ENCODE measurements at places on chromosomes 3 and 15.

DNA sequence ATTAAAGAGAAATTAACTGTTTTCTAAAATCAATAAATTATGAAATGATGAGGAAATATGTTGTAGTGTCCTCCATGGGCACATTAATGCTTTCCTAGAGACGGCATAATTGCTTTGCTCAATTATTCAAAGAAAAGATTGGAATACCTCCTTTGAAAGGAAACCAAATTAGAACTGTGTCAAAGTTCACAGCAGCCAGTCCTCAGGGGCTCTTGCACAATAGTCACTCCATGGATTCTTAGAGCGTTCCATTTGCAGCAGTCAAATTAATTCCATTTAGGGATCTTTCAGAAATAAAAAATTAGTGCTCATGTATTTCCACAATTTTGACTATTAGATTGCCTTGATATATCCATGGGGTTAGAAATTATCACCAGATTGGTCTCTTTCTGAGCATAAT, 841.6 kb upstream of the DPPA4 start:
- DNase-seq, result no peak

DNA sequence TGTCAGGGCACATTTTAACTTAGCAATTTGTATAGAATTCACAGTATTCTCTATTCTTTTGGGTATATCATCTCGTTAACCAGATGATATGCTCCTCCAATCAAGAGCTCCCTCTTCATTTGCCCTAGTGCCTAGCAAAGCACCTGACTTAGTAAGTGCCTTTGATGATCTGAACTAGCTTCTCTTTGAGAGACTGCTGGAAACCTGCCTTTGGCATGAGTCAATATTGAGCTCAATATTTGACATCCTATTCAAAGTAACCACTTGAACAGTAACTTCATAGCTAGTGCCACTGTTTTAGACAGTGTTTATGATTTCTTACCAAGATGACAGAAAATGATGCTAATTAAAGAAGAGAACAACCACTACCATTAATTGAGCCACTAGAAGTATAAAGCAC, 696.3 kb upstream of the UBE2E2 start:
- DNase-seq, result no peak

GRCh38 chr3:159828542-159828943, 160.1 kb upstream of the IL12A start:
- peak; percentile 50 for DNase-seq

DNA sequence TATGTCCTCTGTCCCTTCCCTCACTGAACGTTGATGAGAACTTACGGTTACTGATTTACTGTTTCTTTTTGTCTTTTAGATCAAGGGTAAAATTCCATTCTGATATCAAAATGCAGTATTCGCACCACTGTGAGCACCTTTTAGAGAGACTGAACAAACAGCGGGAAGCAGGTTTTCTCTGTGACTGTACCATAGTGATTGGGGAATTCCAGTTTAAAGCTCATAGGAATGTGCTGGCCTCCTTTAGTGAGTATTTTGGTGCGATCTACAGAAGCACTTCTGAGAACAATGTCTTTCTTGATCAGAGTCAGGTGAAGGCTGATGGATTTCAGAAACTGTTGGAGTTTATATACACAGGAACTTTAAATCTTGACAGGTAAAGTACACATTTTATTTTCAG, 990 bp downstream of the MYNN start:
- no peak for DNase-seq

GRCh38 chr15:95972041-95972553, 358.4 kb upstream of the NR2F2 start:
- DNase-seq, result no peak

- DNase-seq, result no peak
Measured at GRCh38 chr3:172700936-172701455, 9.9 kb downstream of the NCEH1 start.

- DNase-seq, result no peak
Measured at GRCh38 chr3:129288446-129288845, 9.8 kb downstream of the HMCES start.

DNA sequence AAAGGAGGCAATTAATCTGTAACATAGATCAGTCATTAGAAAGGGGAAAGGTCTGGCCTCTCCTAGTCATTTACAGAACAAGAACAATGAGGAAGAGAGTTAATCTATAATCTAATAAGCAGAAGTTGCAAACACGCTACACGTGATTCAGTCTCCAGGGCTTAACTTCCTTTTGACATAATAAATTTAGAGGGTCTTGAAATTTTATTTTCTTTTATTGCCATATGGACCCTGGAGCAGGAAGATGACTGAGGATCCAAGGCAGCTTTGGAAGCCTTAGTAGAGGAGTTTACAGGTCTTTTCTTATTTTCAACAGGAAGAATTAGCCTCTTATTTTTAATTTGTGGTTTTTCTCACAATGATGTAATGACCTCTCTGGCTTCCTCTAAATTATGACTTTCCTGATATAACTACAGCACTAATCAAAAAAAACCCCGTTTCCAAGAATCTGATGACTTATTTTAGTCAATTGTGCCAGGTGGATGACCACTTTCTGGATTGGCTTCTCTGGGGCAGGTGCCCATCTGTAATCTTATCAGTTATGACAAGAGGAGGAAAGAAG, 32.2 kb downstream of the ADGRG7 start:
- no peak for DNase-seq

GRCh38 chr3:177528306-177529070, 331.2 kb upstream of the TBL1XR1 start:
- DNase-seq, result no peak

GRCh38 chr15:58715266-58715917, 34.1 kb downstream of the ADAM10 start:
- DNase-seq, result no peak

- no peak for DNase-seq
Measured at GRCh38 chr15:80106051-80106450, 46.6 kb downstream of the ZFAND6 start.

DNA sequence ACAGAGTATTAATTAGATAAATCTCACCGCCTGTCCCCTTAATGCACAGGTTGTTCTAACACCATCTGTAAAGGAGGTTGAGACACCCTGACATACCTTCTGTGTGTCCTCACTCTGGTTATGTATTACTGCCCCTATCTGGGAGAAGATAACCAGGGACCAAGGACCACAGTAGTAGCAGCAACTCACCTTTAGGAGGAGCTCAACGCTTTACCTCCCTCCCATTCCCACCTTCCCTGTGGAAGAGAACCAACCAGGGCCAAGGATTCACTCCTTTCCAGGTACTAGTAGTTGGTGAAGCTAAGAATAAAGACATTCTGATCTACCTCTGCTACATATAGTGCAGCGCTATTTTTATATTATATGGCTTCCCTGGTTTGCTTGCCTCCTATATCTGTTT, 232.6 kb downstream of the MEX3B start:
- DNase-seq, result peak; percentile 26

- DNase-seq, result no peak
Measured at GRCh38 chr15:45407786-45408185, 29.4 kb upstream of the GATM start.

DNA sequence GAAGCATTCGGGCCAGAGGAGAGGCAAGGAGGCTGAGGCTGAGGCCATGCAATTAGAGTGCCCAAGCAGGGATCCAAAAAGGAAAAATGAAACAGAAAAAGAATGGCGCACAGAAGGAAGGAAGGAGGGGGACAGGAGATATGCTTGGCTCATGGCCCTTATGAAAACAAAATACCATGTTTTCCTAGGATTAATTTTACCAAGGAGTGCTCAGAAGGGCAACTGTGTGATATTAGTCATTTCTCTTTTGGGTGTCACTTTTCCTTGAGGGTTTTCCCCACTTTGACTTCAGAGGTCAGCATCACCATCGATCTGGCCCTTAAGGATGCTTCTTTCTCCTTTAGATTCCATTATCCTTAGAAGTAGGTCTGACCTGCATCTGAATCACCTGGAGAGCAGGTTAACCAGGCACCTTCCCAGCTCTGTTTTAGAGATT, 1.4 kb downstream of the PARP14 start:
- no peak for DNase-seq

- no peak for DNase-seq
Measured at GRCh38 chr15:91183596-91183995, 83.5 kb downstream of the SV2B start.

- DNase-seq, result no peak
Measured at GRCh38 chr15:70202756-70203155, 105.0 kb upstream of the TLE3 start.

DNA sequence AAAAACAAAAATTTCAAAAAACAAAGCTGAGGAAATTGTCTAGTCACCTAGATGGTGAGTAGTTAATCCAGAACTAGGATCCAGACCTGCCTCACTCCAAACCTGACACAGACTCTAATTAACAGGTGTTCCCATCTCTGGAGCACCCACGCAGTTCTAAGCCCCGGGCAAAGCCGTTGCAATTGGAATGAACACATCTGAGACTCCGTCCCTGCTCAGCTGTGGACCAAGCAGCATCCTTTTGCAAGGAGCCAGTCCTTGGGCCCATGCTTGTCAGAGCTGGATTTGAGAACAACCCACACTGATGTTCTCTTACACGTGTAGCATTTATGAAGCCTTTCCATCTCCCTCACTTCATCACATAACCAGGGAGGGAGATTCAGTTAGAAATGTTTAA, 54.8 kb downstream of the LMCD1 start:
- DNase-seq, result no peak

GRCh38 chr3:165125836-165126235, 47.5 kb upstream of the SI start:
- DNase-seq, result no peak

DNA sequence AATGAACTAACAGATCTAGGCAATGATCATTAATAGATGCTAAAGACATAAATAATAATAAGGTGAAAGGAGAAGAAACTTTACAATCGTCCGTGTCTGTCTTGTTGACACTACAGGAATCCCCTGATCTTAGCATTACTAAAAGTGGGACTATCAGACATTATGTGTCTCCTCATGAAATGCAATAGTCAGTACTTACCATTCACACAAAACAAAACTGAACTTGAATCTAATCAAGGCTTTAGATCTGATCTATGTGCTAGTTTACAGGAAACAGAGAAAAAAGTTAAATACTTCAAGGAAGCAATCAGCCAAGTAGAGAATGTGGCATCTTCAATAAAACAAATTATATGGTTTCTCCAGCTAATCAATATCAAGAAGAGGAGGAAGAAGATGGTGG, 73.7 kb downstream of the PIK3CB start:
- DNase-seq, result no peak

GRCh38 chr3:165642761-165643420, 194.3 kb downstream of the BCHE start:
- peak; percentile 82 for DNase-seq

DNA sequence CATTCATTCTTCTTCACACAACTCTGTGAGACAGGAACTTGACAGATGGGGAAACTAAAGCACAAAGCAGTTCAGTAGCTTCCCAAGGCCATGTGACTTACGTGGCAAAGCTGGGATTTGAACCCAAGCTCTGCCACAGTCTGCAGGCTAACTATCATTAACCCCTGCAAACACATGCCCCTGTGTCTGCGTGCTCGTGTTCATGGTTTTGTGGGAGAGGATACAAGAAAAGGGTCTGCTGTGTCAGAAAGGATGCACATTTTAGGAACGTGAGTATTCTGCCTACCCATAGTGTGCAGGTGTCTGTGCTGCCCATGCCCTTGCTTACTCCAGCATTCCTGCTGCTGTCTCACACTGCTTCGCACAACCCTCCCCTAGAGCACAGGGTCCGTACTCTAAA, 137.0 kb downstream of the CHDH start:
- DNase-seq, result no peak

DNA sequence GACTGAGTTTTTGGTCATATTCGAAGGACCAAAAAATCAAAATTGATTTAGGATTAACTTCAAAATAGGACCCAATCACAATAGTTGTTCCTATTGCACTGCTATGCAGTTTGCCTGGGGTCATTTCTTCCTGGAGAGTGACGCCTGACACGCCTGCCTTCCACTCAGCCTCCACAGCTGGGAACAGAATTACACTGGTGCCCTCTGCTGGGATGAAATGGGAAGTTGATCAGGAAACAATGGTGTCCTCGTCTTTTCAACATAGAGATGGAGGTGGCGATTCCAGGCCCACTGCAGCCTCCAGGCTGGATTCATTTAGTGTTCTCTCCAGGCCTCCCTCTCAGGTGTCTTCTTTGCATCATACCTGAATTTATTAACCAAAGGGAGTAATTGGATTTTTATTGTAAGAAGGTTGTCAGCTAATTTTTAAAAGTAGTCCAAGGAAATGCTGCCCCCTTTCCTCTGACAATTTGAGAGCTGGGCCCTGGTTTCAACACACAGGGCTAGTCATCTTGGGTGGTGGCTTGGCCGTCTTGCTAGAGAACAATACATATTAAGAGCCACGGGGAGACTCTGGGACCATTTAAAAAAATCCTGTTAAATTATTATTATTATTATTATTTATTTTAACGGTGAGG, 69.7 kb downstream of the GAP43 start:
- peak; percentile 71 for DNase-seq

DNA sequence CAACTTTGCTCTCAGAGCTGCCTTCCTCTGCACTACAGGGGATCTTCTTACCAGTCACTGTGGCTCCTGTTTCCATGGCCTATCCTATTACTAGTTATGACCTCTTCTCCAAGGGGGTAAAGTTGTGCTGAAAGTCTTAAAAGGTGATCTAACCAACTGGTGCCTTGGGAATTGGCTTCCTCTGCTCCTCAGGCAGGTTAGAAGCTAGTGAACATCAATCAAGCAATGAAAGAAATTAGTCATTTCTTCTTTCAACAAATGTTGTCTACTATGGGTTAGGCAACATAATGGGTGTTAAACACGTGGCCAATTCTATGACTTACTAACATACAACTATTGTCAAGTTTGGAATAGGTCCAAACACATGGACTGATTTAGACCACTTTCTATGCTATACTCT, 571.4 kb upstream of the NAALADL2 start:
- no peak for DNase-seq

DNA sequence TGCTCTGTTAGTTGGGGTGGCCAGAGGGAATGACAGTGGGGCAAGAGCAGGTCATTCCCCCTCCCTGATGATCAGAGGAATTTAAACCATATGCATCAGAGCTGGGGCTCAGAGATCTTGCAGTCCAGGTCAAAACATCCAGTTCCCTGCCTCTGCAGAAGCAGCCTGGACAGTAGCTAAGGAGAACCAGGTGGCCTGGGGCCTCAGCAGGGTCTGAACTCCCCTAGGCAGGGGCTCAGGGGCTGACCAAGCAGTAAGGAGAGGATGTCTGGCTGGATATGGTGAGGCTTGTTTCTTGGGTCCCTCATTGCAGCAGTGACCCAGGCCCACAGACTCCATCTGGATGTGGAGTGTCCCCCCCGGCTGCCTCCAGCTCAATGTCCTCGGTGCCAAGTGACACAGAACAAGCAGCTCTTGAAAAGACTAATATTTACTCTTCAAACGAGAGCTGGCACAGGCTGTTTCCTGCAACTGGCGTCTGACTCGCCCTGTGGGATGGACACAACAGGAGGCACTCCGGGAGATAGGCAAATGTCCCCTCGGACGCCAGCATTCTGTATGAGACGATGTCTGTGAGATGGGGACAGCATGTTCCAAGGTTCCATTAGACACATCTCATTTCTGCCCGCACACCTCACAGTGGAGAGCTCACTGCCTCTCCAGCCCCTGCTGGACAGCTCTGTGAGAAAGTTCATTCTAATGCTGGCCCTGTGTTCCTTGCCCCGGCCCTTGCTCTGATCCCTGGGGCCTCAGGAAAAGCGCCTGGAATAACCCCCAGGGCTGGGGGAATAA, 37.1 kb downstream of the SEC22C start:
- DNase-seq, result no peak
